Activated T-cell treated with anti-CD3 and anti-CD28 coated beads, Interleukin-2, amount 50 U/mL, for 24 hours (primary cell): ENCODE measurements at places on chromosomes 1 and 21.

- no peak overlapping the region for H3K27ac ChIP-seq
- no peaks in the 10 kb centered on the region for H3K4me1 ChIP-seq
- H3K4me3 ChIP-seq: no peak overlapping the region
- no peak for DNase-seq
Measured at GRCh38 chr1:175062858-175063257, 4.8 kb upstream of the TNN start.

DNA sequence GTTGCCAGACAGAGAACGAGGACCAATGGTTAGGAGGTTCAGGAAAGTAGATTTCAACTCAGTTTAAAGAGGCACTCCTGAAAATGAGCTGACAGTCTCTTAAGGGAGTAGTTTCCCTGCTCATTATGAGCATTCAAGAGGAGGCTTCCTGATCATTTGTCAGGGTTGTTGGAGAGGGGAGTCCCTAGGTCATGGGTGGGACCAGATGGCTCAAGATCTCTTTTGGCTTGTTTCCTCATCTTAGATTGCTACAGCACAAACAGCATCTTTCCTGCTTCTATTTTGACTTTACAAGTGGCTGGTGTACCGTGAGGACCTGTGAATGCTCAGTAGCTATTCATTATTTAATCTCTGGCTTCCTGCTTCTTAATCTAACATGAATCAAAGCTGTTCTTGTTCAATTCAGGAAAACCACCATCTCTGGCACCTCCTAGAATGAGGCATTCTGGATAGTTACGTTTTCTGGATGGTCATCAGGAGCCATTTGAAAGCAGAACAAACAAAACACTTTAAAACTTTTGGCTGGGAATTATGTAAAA is 47.6 kb downstream of the PEX14 start:
- peaks cover 50% of the 10 kb centered on the region for H3K4me1 ChIP-seq
- H3K27ac ChIP-seq: peak overlapping the region; percentile 14
- DNase-seq: no peak
- H3K4me3 ChIP-seq: no peak overlapping the region
- peaks cover 42% of the 10 kb centered on the region for H3K36me3 ChIP-seq

DNA sequence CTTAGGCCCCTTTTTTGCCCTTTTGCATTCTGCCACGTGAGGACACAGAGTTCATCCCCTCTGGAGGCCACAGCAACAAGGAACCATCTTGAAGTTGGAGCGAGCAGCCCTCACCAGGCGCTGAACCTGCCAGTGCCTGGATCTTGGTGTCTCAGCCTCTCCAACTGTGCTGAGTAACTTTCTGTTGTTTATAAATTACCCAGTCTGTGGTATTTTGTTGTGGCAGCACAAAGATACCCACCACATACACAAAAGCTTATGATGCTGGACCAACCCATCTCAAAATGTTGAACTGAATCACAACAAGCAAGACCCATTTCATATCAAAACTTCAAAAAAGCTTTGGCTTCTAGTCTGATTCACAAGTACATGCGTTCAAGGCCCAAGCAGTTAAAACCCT is 649.9 kb downstream of the KIF26B start:
- DNase-seq: no peak
- peaks cover 6% of the 10 kb centered on the region for H3K36me3 ChIP-seq
- peaks cover 4% of the 10 kb centered on the region for H3K4me1 ChIP-seq
- H3K27ac ChIP-seq: no peak overlapping the region

DNA sequence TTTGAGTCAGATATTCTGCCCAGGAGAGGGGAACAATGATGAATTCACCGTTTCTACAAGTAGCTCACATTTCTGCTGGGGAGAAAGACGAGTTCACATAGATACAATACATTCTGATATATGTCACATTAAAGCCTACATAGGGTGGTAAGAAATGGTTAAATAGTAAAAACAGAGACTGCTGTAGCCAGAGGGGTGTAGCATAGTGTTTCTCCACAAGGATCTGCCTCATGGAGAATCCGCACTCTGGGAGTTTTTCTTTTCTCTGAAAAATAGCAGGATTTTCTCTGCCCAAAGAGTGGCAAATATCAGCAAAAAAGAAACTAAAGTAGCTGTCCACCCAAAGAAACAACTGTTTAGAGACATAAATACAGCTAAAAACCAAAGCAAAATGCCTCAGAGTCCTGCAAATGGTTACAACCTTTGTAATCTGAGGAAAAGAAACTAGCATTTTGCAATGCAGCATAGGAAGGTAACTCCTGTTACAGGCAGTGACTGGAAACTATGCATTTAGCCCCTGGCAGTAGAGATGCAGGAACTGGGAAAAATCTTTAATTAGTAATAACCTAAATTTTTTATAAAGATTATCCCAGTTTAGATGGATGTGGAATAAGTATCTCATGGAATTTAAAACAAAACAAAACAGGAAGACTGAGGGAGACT is 1126.7 kb upstream of the ADGRL2 start:
- H3K4me3 ChIP-seq: no peak overlapping the region
- H3K4me1 ChIP-seq: no peaks in the 10 kb centered on the region
- no peaks in the 10 kb centered on the region for H3K36me3 ChIP-seq
- no peak overlapping the region for H3K27ac ChIP-seq
- H3K27me3 ChIP-seq: no peaks in the 10 kb centered on the region
- no peak for DNase-seq

DNA sequence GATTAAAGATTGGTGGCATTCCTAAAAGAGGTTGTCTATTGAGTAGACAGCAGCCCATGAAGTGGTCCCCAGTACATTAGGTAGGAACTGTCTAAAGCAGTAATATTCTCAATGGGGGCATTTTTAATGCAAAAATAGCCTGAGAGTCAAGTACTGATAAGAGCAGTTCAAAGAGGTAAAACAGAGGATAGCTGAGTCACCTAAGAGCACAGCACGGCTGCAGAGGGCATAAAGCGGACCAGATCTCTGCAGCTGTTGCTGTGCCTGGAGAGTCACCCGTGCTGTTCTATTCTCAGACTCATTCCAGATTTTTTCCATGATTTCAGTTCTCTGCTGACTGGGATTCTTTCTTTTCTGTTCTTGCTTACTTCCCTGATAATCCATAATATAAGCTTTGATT is 313.2 kb downstream of the OLFM3 start:
- no peak overlapping the region for H3K27ac ChIP-seq
- no peaks in the 10 kb centered on the region for H3K4me1 ChIP-seq
- H3K36me3 ChIP-seq: no peaks in the 10 kb centered on the region
- DNase-seq: no peak
- H3K27me3 ChIP-seq: no peaks in the 10 kb centered on the region

- peaks cover 27% of the 10 kb centered on the region for H3K27me3 ChIP-seq
- peaks cover 60% of the 10 kb centered on the region for H3K4me1 ChIP-seq
- H3K36me3 ChIP-seq: no peaks in the 10 kb centered on the region
- H3K27ac ChIP-seq: no peak overlapping the region
- peak overlapping the region; percentile 67 for H3K4me3 ChIP-seq
- peak; percentile 62 for DNase-seq
Measured at GRCh38 chr1:25616987-25617624, 515 bp downstream of the MAN1C1 start.

DNA sequence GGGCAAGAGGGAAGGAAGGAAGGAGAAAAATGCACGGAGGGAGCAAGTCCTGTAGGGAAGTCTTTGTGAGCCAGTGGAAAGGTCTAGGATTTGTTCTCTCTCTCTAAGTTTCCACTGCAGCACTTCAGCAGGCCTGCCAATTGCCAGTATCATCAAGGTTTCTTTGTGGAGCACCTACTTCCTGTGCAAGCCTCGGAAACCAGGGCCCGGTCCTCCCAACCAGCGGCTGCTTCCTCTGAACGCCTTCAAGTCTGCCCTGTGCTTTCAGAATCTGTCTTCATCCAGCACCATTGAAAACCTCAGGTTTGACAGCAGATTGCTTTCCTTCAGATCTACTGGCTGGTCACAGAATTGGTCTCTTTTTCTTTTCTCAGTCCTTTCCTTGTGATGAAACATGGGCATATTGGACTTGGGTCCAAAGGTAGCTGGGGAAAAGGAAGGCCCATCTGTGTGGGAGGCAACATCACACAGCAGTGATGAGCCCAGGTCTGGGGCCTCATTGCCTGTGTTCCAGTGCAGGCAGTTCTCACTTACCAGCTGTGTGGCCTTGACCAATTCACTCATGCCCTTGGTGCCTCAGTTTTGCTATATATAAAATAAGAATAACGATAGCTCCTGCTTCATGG is 144.5 kb downstream of the SEC16B start:
- no peaks in the 10 kb centered on the region for H3K4me1 ChIP-seq
- H3K27ac ChIP-seq: no peak overlapping the region
- no peak for DNase-seq
- no peaks in the 10 kb centered on the region for H3K36me3 ChIP-seq
- no peaks in the 10 kb centered on the region for H3K27me3 ChIP-seq

DNA sequence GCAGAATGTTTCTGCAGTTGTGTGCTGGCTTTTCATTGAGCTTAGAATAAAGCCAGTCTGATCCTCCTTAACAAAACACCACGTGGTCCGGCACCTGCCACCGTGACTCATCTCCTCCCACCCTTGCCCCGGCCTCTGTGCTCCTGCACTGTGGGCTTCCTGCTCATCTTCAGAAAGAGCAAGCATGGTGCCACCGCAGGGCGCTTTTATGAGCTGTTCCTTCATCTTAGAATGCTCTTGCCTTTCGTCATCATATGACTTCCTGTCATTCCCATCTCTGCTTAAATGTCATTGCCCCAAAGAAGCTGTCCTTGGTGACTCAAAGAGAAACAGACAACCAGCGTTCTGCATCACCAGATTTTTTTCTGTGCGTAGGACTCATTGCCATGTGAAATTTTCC is 117.8 kb downstream of the HHAT start:
- DNase-seq: peak; percentile 84
- peak overlapping the region; percentile 86 for H3K27ac ChIP-seq
- no peak overlapping the region for H3K4me3 ChIP-seq
- H3K36me3 ChIP-seq: no peaks in the 10 kb centered on the region
- peaks cover 32% of the 10 kb centered on the region for H3K4me1 ChIP-seq

GRCh38 chr1:47444562-47445465 is 7.0 kb downstream of the FOXD2 start:
- peaks cover 21% of the 10 kb centered on the region for H3K27me3 ChIP-seq
- peaks cover 21% of the 10 kb centered on the region for H3K4me1 ChIP-seq

- no peaks in the 10 kb centered on the region for H3K4me1 ChIP-seq
- DNase-seq: no peak
- no peak overlapping the region for H3K4me3 ChIP-seq
- peaks cover 23% of the 10 kb centered on the region for H3K27me3 ChIP-seq
- no peaks in the 10 kb centered on the region for H3K36me3 ChIP-seq
- no peak overlapping the region for H3K27ac ChIP-seq
Measured at GRCh38 chr1:159342761-159343425, 40.8 kb downstream of the FCER1A start.

DNA sequence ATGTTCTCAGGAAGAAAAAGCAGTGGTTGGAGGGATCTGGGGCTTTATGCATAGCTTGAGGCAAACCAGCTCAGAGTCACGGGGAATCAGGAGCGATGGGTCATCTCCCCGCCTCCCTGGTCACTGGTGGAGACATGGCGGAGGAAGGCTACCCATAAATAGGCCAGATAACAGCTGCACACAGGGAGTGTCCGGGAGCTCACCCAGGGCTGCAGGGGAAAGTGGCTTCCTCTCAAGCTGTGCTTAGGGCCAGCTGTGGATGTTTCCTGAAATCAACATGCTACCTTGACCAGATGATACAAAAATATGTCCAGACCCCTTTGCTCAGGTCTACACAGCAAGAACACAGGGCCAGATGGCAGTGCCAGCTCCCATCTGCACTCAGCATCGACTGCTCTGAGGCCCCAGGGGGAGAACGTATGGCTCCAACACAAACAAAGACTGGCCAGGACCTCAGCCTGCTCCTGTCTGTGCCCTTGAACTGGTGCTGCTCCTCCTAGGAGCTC is 27.1 kb upstream of the RERE start:
- H3K4me3 ChIP-seq: no peak overlapping the region
- no peaks in the 10 kb centered on the region for H3K36me3 ChIP-seq
- peaks cover 14% of the 10 kb centered on the region for H3K4me1 ChIP-seq

- no peak for DNase-seq
- H3K4me3 ChIP-seq: no peak overlapping the region
- H3K36me3 ChIP-seq: no peaks in the 10 kb centered on the region
- no peaks in the 10 kb centered on the region for H3K4me1 ChIP-seq
- no peaks in the 10 kb centered on the region for H3K27me3 ChIP-seq
Measured at GRCh38 chr1:59718064-59718988, 96.4 kb upstream of the HOOK1 start.

DNA sequence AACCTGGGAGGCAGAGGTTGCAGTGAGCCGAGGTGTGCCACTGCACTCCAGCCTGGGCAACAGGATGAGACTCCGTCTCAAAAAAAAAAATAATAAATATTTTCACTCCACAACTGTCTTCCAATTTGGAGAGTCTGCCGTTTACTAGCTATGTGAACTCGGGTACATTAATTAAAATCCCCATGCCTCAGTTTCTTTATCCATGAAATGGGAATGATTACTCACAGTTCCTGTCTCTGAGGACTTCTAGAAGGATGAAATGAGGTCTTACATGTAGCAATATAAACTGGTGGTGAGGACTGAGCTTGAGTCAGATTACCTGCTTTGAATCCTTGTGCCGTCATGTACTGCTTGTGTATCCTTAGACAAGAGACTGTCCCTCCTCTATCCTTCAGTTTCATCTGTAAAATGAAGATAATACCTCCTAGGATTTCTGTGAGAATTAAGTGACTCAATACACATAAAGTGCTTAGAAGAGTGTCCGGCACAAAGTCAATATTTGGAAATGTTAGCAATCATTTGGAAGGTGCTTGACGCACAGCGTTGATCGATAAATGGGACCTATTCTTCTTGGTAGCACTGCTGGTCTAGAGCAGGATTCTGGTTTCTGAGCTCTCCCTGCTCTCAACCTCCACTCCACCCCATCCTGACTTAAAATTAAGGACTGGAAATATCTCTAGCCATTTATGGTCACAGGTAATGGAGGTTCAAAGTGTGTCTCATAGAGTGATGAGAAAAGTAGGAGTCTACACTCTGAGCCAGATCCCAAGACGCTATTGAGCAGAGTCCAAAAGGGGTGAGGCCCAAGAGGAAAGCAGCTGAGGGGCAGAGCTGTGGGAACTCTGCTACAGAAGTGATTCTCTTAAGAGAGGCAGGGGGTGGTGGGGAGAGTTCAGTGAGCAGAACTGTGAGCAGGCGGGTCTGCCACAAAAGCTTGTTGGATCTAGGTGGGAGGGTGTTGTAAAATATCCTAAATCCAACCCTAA is 11.6 kb upstream of the DDI2 start:
- H3K27ac ChIP-seq: no peak overlapping the region
- no peak for DNase-seq
- no peak overlapping the region for H3K4me3 ChIP-seq
- no peaks in the 10 kb centered on the region for H3K36me3 ChIP-seq
- no peaks in the 10 kb centered on the region for H3K27me3 ChIP-seq
- peaks cover 13% of the 10 kb centered on the region for H3K4me1 ChIP-seq

- H3K36me3 ChIP-seq: no peaks in the 10 kb centered on the region
- H3K4me3 ChIP-seq: no peak overlapping the region
- no peaks in the 10 kb centered on the region for H3K4me1 ChIP-seq
- H3K27me3 ChIP-seq: no peaks in the 10 kb centered on the region
Measured at GRCh38 chr1:212271823-212272485, 13.3 kb upstream of the PPP2R5A start.

- no peak for DNase-seq
- H3K27me3 ChIP-seq: no peaks in the 10 kb centered on the region
- peaks cover 99% of the 10 kb centered on the region for H3K36me3 ChIP-seq
- H3K4me1 ChIP-seq: no peaks in the 10 kb centered on the region
- no peak overlapping the region for H3K4me3 ChIP-seq
Measured at GRCh38 chr1:26851106-26851684, 11.8 kb upstream of the SFN start.
